ENCODE measurements at places on chromosomes 13 and 19.

GRCh38 chr13:60425332-60425731 lies 28.3 kb downstream of the TDRD3 start:
- DNase-seq, result no peak

GRCh38 chr19:10419646-10420443 lies 493 bp upstream of the PDE4A start:
- DNase-seq, result peak; percentile 89

- DNase-seq, result no peak
Observed at GRCh38 chr13:63551731-63552130, 2136.1 kb upstream of the PCDH20 start.

DNA sequence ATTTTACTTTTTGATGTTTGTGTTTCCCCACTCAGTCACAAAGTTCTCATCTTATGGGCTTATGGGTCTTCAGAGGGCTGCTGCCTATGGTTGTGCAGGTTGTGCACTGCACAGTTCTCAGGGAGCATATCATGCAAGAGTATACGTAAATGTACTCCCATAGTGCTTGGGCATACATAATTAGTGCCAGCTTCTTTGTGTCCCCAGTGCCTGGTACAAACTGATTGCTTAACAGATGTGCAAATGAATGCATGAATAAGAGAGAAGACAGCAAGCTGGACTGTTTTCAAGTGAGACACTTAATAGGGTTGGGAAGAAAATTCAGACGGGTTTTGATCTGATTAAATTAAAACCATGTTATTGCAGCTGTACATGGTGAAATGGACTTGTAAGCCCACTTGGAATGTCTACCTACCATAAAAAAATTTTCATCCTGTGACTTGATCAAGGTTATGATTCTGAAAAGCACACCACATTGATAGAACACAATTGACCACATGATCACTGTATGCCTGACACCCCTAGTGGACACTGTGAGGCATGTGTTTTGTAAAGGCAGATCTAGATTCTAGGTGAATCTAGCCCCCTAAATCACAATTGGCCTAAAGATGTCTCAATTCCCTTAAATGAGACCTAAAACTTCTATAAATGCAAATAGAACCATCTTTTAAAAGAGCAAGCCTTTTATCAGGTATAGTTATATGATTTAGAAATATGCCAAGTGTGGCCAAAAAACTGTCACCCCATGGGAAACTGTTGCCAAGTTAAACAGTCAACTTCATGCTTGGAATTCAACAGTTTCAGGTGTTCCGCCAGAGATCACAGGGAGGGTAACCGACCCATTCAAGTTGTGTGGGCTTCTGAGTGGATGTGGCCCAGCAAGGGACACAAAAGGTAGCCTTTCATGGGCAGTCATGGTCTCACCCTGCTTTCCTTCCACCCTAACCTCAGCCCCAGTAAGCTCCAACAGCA lies 27.9 kb downstream of the FAM124A start:
- DNase-seq, result no peak

DNA sequence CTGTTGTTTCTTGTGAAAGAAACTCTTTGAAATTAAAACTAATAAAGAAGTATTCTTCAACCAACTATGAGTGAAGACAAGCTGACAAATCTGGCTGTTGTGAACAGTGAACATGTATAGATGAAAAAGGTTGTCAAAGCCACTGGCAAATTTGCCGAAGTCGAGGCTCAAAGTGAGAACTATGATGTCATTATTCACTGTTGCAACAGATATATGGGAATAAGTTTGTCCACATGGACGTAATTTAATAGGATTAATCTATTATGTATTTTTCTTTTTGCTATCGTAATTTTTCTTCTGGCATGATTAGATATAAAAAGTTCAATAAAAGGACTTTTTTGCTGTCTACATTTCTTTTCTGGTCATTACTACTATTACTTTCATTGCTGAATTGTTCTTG lies 223.2 kb upstream of the ZNF507 start:
- no peak for DNase-seq

DNA sequence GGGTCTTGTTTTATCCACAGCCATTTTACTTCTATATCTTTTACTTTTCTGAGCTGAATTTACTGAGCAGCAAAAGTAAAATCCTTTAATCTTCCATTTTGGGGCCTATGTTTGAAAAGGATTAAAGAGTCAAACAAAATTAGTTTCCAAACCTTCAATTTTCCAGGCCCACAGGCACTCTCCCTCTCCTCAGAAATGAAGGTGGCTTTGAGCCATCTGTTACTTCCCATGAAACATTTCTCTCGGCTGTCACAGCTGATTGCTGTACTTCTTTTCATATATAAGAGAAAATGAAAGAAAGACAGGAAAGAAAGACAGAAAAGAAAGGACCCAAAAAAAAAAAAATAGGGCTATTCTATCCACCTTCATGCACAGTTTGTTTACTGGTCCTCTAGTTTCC lies 194.9 kb downstream of the LACC1 start:
- no peak for DNase-seq

- no peak for DNase-seq
Observed at GRCh38 chr19:38538386-38538785, 79.4 kb downstream of the MAP4K1 start.

GRCh38 chr13:80022146-80022545 lies 318.8 kb downstream of the SPRY2 start:
- DNase-seq, result no peak

GRCh38 chr13:44906230-44906629 lies 83.0 kb downstream of the NUFIP1 start:
- no peak for DNase-seq

DNA sequence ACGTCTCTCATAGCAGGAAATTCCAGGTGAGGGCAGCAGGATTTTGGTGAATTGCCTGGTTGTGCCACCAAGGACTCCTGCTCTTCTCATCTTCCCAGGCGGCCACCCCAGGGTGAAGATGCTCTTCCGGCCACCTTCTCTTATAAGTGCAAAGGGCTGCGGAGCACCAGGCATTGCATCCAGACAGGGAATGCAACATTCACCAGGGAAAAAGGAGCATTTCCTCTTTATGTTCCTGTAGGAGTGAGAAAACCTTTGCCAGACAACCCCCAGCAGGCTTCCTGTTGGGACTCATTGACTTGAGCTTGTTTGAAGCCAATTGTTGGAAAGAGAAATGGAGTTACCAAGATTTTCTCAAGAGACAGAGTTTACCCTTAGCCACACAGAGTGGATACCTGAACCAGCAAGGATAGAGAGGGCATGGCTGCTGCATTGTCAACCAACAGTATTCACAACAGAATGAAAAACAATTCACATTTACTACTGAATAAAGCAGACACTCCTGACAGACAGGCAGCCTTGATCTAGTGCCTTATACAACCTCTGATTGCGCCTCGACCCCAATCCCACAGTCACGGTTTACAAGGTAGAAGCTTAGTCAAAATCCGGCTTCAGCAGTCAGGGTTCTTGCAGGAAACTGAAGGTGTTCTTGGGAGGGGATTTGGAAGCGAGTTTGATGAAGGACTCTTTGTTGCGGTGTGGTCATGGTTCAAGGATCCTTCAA lies 1.8 kb upstream of the ATP11A start:
- no peak for DNase-seq

- DNase-seq, result no peak
Observed at GRCh38 chr13:30934381-30934780, 1.9 kb downstream of the TEX26 start.

- no peak for DNase-seq
Observed at GRCh38 chr19:55546011-55546410, 668 bp upstream of the SBK3 start.

GRCh38 chr13:18947376-18947977 lies 234.1 kb downstream of the TUBA3C start:
- DNase-seq, result no peak

GRCh38 chr13:111546921-111547675 lies 226.7 kb downstream of the TEX29 start:
- DNase-seq, result no peak

GRCh38 chr19:1917926-1918325 lies 12.7 kb downstream of the ADAT3 start:
- no peak for DNase-seq

GRCh38 chr19:33248954-33249613 lies 23.4 kb upstream of the SLC7A10 start:
- DNase-seq, result no peak

- peak; percentile 45 for DNase-seq
Observed at GRCh38 chr13:111020546-111020945, 94.6 kb upstream of the ARHGEF7 start.

DNA sequence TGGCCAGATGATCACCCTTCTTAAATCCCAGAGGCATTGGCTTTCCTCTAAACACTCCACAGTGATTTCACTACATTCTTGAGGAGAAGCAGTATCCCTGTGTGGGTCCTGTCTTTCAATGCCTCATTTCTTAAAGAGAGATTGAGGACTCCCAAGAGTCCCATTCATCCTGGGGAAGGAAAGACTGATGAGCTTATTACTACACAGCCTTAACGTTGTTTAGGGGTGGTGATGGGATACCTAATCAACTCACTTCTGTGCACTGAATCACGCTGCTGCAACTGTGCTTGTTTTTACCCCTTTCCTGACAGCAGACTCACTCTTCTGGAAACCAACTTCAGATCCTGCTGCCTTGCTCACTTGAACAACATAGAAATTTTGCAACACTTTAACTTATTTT lies 203.1 kb downstream of the RGCC start:
- DNase-seq, result no peak

- no peak for DNase-seq
Observed at GRCh38 chr19:33275559-33275932, 26.8 kb downstream of the CEBPA start.

DNA sequence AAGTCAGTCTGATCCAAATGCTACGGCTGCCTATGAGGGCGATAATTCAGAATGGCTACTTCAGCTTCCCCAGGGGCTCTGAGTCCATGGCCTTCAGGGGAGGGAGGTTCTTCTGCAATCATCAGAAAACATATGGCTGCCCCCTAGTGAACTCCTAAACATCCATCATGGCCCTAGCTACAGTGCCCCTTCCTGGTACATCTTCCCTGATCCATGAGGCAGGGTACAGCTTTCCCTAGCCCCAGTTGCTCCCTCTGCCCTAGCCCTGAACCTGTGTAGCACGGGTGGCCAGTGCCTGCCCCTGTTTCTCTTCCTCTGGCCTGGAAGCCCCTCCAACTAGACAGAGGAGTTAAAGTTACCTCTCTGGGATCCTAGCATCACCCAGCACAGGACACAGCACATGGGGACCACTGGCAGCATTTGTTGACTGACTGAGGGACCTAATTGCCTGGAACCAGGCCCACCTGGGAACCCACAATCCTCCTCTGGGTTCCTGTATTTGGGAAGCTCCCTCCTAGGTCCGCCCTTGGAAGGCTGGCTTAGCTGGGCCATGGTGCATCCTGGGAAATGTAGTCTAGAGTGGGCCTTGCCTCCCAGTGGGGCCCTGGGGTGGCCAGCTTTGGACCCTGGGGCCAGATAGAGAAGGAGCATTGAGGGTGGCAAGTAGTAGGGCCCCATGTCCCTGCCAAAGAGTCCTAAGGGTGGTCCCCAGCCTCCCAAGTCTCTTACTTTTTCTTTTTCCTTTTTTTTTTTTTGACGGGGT lies 17.7 kb upstream of the SEMA6B start:
- no peak for DNase-seq

- no peak for DNase-seq
Observed at GRCh38 chr19:4715529-4716221, 8.0 kb downstream of the DPP9 start.

GRCh38 chr13:94198681-94199080 lies 280.8 kb downstream of the DCT start:
- DNase-seq, result peak; percentile 15

GRCh38 chr13:66362485-66362884 lies 867.7 kb downstream of the PCDH9 start:
- no peak for DNase-seq

DNA sequence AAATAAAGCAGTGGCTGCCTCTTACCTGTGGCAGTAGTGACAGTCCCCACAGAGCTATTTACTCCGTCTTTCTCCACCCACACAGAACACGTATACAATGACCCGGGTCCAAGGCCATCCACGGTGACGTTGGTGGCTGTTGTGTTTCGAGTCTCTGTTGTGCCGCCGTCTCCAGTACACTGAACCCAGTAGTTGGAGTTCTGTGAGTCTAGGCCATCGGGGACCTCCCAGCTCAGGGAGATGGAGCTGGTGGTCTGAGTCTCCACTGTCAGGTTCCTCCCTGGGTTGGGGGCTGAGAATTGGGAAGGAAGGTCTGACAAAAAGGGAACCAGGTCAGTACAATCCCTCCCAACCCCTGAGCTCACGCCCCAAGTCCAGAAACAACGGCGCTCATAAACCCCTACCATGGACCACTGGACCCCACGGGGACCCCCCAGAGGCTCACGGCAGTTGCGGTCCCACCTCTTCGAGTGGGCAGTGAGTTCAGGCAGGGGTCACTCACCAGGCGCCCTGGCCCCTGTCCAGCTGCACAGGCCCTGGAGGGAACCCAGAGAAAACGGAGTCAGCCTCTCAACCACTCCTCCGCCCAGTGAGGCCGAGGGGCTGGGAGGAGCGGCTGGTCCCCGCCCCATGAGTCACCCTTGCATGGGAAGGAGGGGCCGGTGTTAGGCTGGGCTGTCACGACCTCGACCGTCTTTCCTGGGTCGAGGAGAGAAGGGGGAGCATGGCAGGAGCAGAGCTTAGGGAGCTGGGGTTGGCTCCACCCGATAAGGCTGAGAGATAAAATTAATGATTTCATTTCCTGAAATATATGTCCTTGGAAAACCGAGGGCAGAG lies 2.4 kb downstream of the PTPRH start:
- no peak for DNase-seq

GRCh38 chr13:101941095-101941783 lies 460.6 kb downstream of the FGF14 start:
- peak; percentile 12 for DNase-seq

DNA sequence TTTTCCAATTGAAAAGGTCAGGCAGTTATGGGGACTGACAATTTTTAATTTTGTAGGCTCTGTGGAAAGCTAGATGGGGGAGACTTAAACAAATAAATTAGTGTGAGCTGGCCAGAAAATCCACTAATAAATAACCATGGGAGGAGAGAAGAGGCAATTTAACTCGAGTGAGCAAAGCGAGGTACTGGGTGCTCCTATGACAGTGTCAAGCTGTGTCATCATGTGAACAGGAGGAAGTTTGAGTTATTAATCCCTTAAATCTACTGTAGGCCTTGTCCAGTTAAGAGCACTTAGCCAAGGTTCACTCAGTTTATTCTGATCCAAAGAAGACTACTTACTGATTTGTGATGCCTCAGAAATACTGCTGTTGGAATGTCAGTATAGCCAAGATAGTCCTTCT lies 122.8 kb downstream of the OXGR1 start:
- no peak for DNase-seq

- no peak for DNase-seq
Observed at GRCh38 chr19:35447606-35448469, at the start of gene FFAR2. TSS of gene FFAR2 (plus strand) at chr19:35448257. CDS start at chr19:35449715, 1,458 bp downstream.

- DNase-seq, result no peak
Observed at GRCh38 chr19:33647146-33647545, 25.4 kb downstream of the CHST8 start.

GRCh38 chr13:75803164-75803611 lies 167.1 kb downstream of the LMO7 start:
- DNase-seq, result peak; percentile 94

DNA sequence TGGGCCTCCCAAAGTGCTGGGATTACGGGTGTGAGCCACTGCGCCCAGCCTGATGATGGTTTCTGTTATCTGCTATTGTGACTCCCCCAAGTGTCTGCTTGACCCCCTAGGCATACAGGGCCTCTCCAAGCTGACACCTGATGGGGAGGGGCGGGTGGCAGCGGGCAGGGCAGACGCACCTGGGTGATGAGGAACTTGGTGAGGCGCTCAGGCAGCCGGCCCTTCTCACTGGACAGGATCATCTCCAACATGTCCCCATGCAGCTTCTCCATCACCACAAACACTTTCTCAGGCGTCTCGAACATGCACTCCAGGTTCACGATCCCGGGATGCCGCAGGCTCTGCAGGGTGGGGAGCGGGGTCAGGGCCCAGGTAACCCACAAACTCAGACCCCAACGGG lies 27.6 kb downstream of the PRKD2 start:
- no peak for DNase-seq

GRCh38 chr19:21698215-21698614 lies 69.2 kb downstream of the ZNF100 start:
- no peak for DNase-seq

All from COR-L47 (cell line).